ENCODE measurements at places on chromosomes 4 and X.

DNA sequence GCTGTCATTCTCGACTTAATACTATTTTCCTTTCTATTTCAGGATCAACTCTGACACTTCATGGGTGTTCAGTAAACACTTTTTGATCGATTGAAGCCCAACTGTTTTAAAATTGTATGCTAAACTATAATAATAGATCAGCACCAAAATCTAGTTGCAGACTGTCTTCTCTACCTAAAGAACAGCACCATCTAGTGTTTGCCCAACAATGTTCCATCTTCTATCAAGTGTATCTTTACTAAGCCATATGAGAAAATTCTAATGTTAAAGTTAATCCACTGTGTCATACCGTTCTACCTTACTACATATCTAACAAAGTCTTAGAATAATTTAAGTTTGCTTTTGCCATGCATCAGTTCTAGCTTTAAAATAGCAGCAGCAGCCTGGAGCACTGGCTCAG lies 113.0 kb upstream of the PRDX4 start:
- DNase-seq, result peak; percentile 10

- no peak for DNase-seq
These were observed 53.7 kb downstream of the NAA11 start for GRCh38 chr4:79272126-79272525.

GRCh38 chrX:136260776-136261175 lies 9.6 kb upstream of the MAP7D3 start:
- DNase-seq, result no peak

DNA sequence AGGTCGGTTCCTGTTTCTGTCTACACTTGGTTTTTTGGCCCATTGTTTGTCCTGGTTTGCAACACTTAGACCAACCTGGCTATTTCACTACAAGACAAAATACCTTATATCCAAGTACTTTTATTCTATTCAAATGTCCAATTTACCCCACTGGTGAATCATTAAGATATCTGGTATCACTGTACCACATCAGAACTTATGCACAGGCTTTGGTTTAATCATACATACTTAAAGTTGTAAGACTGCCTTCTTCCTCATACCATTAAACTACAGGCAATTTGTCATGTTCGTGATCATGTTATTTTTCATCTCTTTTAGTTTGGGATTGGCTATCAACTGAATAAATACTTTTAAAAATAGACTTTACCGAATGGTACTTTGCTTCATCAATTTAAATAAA lies 53.0 kb upstream of the ATOH1 start:
- DNase-seq, result no peak

DNA sequence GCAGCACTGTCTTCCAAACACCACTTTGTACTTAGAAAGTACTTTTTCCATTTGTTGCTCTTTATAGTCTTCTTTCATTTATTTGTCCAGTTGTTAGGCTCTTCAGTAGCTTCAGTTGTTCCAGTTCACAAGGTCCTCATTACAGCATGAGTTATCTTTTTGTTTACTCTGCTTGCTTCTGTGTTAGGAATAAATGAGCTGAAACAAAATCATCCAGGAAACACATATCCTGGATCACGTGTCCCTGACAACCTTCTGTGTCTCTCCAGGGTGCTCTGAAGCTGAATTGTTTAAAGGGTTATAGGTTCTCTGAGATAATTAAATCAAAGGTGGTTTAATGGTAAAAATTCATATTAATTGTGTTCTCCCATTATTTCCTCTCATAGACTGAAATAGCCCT lies 19.9 kb upstream of the KLHL8 start:
- no peak for DNase-seq

- no peak for DNase-seq
These were observed 23.5 kb downstream of the PIR start for GRCh38 chrX:15469613-15470012.

DNA sequence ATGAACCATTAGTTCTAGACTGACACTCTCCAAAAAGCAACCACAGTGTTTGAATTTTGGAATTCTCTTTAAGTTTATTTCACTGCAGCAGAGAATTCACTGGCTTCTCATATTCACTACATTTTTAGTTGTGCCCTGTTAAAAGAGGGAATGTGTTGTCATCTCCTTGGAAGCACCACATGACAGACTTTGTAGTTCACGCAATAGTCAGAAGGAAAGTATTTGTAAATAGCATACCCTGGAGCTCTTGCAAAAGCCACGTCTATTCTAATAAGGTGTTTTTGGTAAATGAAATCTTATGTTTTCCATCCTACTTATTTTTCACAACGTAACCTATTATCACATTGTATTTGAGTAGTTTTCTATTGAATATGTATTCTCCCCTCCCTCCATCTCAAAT lies 25.8 kb downstream of the DOCK11 start:
- DNase-seq, result no peak

- no peak for DNase-seq
These were observed 124.9 kb downstream of the CBLL2 start for GRCh38 chrX:22397566-22397965.

- DNase-seq, result peak; percentile 11
These were observed 62.8 kb downstream of the PPP1R2C start for GRCh38 chrX:42714981-42715700.

DNA sequence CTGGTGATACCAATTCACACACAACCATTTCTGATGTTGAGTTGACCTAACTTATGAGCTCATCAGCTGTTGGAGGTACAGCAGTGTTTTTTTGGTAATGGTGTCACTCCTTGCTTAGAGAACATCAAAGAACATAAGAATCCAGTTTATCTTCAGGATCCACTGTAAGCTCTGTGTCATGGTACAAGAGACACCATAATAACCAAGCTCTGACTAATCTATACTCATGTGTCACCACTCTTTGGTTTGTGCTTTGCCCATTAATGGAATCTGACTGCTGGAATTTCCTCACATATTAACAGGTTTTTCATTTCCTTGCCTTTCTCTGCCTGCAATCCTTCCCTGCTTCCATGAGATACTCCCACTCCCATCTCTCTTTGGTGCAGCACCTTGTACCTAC lies 735.1 kb upstream of the LCORL start:
- DNase-seq, result no peak

DNA sequence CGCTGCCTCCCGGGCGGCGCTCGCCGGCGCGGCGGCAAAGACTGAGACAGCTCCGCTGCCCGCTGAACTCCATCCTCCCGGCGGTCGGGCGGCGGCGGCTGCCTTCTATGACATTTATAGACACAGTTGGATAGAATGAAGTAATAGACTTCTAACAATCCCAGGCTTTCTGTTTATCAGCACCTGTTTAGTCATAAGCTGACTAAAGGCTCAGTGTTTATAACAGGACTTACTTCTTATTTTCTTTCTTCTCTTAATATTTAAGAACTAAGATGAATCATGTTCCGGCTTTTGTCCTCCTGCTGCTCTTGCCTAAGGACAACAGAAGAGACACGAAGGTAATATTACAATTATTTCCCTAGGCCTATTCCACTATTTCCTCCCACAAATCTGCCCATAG lies 3.9 kb downstream of the ARL13A start:
- no peak for DNase-seq

GRCh38 chr4:19722404-19722803 lies 529.3 kb upstream of the SLIT2 start:
- no peak for DNase-seq

DNA sequence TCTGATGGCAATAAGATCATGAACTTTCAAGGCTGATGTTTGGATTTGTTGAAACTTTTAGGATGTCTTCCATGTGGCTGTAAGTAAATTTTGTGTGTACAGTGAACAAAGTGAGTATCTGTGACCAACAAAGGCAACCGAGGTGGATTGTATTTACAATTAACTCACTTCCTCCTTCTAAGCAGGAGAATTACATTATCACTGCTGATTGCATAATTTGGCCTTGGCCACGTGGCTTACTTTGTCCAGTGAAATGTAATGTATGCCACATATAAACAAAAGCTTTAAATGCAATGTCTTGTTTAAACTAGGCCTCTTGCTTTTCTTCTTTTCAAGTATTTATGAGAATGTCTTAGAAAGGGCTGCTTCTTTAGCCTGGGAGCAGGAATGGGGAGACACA lies 66.3 kb upstream of the MAD2L1 start:
- DNase-seq, result no peak

DNA sequence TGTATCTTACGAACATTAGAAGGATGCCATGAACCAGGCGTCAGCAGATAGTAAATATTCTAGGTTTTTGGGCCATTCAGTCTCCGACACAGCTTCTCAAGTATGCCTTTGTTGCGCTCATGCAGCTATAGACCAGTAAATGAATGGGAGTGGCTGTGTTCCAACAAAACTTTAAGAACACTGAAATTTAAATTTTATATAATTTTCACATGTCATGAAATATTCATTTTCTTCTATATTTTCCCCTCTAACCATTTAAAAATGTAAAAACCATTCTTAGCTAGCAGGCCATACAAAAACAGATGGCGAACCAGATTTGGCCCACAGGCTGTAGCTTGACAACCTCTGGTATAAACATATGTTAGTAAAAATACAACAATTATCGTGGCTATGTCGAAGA lies 151.8 kb upstream of the KIT start:
- no peak for DNase-seq

- no peak for DNase-seq
These were observed 100.9 kb downstream of the LNX1 start for GRCh38 chr4:53490161-53490956.

- DNase-seq, result no peak
These were observed 255.6 kb upstream of the UGT8 start for GRCh38 chr4:114343015-114343414.

DNA sequence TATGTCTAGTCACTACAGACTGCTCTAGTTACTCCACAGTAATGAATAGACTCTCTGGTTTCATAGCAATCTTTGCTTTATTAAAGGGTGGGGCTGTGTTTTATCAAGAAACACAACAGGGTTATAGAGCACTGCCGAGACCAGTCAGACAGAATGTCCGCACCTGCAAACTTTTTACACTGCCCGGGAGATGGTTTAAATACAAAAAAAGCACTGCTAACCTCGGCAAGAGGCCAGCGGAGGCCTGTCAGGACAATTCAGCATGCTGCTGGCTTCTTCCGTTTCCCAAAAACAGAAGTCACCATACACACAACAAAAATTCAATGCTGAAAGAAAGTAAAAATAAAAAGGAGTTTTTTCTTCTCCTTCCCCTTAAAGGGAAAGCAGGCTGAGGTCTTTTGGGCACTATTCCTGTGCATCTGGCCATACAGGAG lies 67.4 kb downstream of the IRF2 start:
- DNase-seq, result no peak

- no peak for DNase-seq
These were observed 7.0 kb upstream of the TRPC5OS start for GRCh38 chrX:111868726-111869638.

GRCh38 chrX:71514367-71515037 lies 18.4 kb upstream of the OGT start:
- DNase-seq, result no peak

DNA sequence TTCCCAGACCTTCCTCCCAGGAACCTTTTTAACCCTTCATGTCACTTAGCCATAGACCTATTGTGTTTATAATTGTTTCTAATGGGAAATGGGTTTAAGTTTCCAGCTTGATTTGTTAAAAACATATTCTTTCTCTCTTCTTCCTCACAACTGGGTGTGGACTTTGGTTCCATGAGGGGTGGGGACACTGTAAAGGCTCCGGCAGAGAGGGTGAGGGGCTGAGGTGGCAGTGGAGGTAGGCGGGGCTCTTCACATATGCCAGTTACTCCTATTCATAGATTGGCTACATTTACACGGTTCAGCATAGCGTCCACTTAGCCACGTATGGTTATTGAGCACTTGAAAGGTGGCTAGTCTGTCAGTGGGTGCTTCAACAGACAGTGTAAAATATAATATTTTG lies 7.8 kb downstream of the INTS6L start:
- no peak for DNase-seq

GRCh38 chr4:6126971-6127745 lies 73.2 kb downstream of the JAKMIP1 start:
- no peak for DNase-seq

GRCh38 chr4:77045490-77045889 lies 30.3 kb downstream of the CCNI start:
- DNase-seq, result no peak

DNA sequence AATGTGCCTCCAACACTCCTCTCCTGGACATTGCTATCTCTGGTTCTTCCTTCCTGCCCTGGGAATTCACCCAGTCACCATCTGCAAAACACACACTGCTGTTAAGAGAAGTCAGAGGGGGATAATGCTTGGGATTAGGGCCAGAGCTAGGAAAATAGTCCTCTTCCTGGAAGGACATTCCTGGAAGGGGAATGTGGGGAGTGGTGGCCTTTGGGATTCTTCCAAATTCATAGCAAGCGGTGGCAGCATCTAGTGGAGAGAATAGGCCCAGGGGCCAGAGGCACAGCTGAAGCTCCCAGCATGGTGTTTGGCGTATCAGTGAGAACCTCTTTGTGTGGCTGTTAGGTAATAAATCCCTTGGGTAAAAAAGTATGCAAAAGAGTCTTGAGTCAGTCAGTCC lies 34.3 kb downstream of the SHROOM4 start:
- no peak for DNase-seq

DNA sequence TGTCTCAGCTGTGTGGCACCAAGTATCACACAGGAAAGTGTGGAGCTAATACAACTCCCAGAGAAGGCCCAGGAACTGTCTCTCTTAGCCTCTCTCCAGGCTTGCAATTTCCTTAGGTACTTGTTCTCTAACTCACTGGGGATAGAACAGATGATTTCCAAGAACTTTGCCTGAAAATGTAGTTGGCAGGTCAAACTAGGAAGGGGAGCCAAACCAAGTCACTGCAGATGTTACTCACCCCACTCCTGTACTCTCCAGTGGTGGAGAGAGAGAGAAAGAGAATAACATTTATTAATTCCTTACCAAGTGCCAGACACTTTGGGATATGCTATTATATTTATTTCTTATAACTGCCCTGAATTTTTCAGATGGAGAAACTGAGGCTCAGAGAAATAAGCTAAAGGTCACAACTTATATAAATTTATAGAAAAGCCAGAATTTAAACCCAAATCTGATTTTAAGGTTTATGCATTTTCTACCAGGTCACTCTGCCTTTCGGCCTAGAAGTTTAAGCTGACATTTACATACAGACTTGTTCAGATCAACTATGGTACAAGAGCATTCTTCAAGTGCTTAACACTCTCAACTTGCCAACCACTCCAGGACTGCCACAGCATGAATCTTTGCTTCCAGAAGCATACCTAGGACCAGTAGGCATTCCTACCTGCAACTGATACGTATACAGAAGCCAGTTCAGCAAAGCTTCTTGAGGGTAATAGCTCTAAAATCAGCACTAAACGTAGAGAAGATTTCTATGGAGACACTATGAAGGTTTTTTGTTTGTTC lies 248.6 kb upstream of the ETNPPL start:
- no peak for DNase-seq

DNA sequence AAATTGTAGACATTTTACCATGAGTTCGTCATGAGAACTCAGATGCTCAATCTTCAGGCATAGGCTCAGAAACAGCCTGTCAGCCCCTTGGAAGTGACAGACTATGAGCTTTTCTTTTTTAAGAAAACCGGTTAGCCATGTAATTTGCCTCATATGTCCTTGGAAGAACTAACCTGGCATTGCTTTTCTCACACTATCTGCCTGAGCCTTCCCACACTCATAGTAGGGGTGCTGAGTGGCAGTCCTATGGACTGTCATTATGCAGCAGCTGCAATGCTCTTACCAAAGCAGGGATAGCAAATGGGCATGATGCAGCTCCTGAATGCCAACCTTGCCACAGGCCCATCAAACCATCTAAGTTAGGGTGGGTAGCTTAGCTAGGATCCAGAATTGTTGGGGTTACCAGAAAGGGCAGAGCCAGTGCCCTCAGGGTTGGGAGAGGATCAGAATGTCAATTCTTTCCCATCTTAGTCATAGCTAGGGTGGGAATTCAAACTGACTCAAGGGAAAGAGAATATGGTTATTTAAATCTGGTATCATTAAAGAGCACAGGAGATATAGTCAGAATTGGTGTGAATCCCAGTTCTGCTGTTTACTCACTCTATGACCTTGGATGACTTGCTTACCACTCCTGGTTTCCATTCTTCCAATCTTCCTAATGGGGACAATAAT lies 230.6 kb upstream of the CPEB2 start:
- DNase-seq, result no peak
